Stimulated activated CD8-positive, alpha-beta memory T cell treated with anti-CD3 and anti-CD28 coated beads, Interleukin-15, amount 100 ng/mL, for 24 hours (primary cell): ENCODE measurements at places on chromosomes 11 and 22.
A peak's percentile ranks its signal among the peaks of the same experiment; 100 is the strongest.

- peak; percentile 90 for DNase-seq
These were observed at the start of gene GATD1 for GRCh38 chr11:777288-778255. Gene GATD1, minus strand, starts transcription at chr11:777487. Its CDS starts 25 bp downstream, at chr11:777462.

DNA sequence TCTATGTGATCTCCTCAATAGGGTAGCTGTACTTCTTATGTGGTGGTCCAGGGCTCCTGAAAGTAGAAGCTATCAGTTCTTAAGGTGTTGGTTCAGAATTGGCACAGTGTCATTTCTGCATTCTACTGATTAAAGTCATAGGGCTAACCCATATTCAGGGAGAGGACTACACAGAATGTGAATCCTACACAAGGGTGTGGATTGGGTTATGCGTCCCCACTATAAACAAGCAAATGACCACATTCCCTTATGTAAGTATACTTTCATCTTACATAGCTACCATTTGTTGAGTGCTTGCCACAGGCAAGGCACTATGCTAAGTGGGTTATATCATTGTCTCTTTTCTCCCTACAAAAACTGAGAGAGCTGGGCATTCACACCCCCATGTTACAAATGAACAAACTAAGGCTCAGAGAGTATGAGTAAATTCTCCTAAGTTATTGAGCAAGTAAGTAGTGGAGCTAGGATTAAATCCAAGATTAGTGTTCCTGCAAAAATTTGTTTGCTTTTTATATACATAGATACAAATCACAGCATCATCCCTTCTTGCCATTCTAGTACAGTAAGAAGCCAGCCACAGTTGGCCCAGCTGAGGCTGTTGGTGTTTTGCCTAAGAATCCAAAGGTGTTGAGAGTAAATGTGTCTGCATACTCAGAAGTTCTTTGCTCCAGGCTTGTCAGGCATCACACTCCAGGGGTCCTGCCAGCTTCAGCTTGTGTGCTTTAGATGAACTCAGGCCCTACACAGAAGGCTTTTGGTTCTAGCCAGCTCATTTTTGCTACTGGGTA, 157.8 kb downstream of the KIF18A start:
- no peak for DNase-seq

GRCh38 chr11:43925932-43926505, 16.4 kb upstream of the C11orf96 start:
- no peak for DNase-seq

GRCh38 chr22:46073683-46074504, 76.4 kb upstream of the PPARA start:
- DNase-seq = no peak

- DNase-seq = no peak
These were observed 180.0 kb downstream of the MAML2 start for GRCh38 chr11:96162816-96163499.

GRCh38 chr11:42253156-42253555, 793.7 kb upstream of the LRRC4C start:
- DNase-seq = no peak

- no peak for DNase-seq
These were observed 18.2 kb upstream of the C22orf42 start for GRCh38 chr22:32177221-32177765.

GRCh38 chr11:3225826-3226750, 6.1 kb downstream of the MRGPRE start:
- no peak for DNase-seq

GRCh38 chr11:64563966-64564365, 27.1 kb upstream of the SLC22A12 start:
- no peak for DNase-seq

GRCh38 chr22:19438298-19438697, 6.0 kb downstream of the MRPL40 start:
- no peak for DNase-seq

- DNase-seq = no peak
These were observed 36.9 kb downstream of the CAT start for GRCh38 chr11:34475656-34476055.

DNA sequence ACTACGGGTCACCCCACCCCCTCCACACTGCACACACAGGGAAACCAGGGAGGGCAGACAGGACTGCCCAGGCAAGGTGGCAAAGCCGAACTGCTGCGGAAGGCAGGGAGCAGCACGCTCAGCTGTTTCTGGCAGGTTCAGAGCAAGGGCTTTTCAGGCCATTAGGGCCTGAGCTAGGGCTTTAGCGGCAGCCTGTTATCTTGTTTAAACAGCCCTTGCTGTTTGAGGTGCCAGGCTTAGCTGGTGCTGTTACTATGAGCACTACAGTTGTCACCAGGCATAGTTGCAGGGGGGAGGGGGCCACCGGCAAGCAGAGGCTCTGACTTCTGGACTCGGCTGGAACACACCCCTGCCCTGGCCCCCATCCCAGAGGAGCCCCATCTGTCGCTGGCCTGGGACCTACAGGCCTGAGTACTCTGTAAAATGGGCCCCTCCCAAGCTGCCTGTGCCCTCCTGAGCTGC, 34.9 kb downstream of the RSPH14 start:
- no peak for DNase-seq

GRCh38 chr11:69977951-69978350, 100.2 kb upstream of the ANO1 start:
- no peak for DNase-seq

DNA sequence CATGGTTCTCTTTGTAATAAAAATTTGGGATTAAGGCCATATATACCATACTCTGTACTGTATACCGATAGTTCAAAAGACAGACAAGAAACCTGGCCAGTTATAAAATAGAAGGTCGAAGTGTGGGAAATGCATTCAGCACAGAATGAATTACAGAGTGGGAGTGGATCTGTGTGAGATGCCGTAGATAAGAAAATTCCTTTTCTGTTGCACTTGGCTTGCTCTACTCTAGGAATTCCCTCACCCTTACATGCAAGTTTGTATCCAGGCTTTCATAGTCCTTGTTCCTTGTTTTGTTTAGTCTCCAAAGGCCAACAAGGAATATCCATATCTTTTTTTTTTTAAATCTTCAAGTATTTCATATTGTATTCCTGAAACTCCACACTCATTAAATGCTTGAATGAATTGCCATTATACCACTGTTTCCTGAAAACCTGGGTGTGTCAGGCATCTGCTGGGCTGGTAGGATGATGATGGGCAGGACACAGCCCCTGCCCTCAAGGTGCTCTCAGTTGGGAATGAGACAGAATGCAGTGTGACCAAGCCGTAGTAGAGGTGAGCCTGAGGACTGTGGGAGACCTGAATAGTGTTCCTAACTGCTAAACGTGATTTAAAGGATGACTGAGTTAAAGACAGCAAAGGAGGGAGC, 53.5 kb downstream of the TEAD1 start:
- no peak for DNase-seq
